T-helper 17 cell (primary cell): ENCODE measurements at places on chromosomes 3 and 15.

DNA sequence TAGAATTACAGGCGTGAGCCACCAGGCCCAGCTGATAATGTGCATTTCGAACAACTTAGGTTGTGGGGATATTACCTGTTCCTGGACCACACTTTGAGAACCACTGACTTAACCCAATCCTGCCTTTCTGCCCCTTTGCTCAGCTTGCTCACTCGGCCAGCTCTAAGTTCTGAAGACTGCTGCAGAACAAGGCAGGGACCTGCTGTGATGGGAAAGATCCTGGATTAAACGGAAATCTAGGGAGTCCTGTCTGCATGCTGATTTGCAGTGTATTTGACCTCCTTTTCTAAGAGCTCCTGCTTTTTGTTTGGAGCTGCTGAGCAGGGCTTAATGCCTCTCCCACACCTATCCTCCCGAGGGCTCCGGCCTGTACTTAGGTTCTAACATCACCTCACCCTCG lies 2.9 kb downstream of the LTK start:
- no peak for DNase-seq

- peak; percentile 51 for DNase-seq
Observed at GRCh38 chr3:13073326-13074005, at the start of gene IQSEC1. Gene IQSEC1, minus strand, starts transcription at chr3:13073429. Its CDS starts 415 bp downstream, at chr3:13073014.

- DNase-seq = no peak
Observed at GRCh38 chr15:88776646-88777045, 26.6 kb upstream of the ACAN start.

GRCh38 chr3:64584179-64584578 lies 103.6 kb downstream of the ADAMTS9 start:
- DNase-seq = no peak

- no peak for DNase-seq
Observed at GRCh38 chr3:100088735-100089368, 25.4 kb downstream of the FILIP1L start.

- no peak for DNase-seq
Observed at GRCh38 chr3:102536456-102536855, 101.6 kb downstream of the ZPLD1 start.

DNA sequence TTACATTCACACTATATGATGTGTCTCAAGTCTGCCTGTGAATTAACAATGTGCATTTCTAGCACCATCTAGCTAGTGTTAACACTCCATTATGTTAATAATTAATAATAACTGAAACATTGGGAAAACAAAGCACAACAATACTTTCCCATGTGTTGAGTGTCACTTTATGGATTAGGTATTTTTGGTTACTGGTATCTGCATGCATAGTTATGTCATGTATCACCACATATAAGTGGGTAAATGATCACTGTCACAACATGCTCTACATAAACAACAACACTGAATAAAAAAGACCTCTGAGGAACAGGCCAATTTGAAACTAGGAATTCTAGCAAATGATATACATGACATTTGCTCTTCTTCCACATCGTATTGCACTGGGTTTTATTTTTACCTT lies 74.7 kb downstream of the MLH1 start:
- DNase-seq = no peak

GRCh38 chr3:66237552-66237951 lies 16.8 kb downstream of the SLC25A26 start:
- DNase-seq = no peak

- DNase-seq = no peak
Observed at GRCh38 chr3:189304465-189305351, 132.9 kb downstream of the TPRG1 start.

- no peak for DNase-seq
Observed at GRCh38 chr3:128584412-128585020, 66.1 kb downstream of the RPN1 start.

GRCh38 chr15:99409097-99409473 lies 156.7 kb upstream of the MEF2A start:
- no peak for DNase-seq

DNA sequence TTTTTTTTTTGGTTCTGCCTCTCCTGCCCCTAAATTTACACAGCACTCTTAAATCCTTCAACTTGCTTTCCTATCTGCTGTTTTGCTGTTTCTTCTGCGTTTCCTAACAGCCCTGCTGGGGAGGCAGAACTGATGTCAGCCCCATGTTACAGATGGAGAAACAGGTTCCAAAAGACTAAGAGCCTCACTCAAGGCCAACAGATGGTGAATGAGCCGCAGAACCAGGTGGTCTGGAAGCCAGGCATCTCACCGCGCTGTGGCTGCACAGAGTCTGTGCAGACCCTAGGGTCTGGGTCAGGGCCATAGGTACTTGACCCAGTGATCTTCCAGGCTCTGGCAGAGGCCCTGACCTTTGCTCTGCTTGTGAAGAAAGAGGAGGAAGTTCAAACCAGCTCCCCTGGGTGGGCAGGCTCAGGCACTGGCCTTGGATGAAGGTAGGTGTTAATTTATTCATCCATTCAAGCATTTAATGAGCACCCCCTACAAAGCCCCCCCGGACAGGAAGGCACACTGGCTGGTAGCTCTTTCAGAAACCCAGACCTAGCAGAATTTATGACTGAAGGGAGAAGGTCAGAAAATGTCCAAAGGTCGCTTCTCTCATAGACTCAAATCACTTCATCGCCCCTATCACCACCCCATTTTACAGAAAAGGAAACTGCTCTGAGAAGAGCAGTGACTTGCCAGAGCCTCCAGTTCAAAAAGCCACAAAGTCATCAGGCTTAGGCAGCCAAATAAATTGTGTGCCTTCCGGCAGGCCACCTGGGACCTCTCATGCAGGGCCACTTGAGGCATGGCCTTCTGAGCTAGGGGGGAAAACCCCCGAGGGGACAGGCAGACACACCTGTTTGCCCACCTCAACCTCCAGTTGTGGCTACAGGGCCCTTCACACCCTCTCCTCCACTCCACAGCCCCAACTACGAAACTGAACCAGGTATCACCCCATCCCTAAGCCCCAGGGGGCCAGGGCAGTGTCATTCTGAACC lies 2.7 kb downstream of the CHDH start:
- no peak for DNase-seq

- no peak for DNase-seq
Observed at GRCh38 chr3:114143817-114144216, 35.0 kb downstream of the DRD3 start.

DNA sequence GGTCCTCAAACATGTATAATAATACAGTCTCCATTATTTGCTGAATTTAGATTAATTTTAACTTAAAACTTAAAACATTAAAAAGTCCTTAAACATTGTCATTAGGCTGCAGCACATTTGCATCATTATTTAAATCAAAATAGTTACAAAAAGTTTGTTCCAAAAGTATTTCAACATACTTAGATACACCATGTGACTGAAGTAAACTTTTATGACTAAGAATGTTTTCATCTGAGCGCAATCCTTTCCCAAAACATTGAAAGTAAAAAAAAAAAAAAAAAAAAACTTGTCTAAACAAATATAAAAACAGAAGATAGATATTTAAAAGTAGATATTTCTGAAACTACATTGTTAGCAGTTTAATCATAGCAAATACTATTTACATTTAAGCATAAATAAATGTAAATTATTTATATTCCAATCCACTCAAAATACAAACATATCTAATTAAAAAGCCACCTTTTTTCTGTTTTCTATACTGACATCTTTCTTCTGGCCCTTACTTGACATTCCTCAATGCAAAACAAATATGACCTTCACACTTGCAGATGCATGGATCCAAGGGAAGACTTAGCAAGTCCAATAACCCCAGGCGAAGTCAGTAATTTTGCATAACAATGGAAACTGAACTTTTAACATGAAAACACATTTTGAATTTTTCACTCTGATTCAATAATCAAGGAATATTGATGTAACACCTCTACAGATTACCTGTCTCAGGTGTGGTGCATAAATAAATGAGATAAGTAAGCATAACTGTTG lies 10.3 kb downstream of the FAM227B start:
- no peak for DNase-seq

DNA sequence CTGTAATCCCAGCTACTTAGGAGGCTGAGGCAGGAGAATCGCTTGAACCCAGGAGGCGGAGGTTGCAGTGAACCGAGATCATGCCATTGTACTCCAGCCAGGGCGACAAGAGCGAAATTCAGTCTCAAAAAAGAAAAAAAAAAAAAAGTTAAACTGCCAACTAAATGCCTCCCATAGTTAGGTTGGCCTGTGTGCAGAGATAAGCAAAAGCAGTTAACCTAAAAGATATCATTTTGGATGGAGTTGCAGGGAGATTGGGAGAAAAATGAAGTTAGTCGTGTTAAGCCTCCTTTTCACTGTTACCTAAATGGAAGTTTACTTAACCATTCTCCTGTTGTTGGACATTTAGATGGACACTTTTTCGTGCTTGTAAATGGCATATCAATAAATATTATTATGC lies 11.4 kb upstream of the FETUB start:
- DNase-seq = no peak

DNA sequence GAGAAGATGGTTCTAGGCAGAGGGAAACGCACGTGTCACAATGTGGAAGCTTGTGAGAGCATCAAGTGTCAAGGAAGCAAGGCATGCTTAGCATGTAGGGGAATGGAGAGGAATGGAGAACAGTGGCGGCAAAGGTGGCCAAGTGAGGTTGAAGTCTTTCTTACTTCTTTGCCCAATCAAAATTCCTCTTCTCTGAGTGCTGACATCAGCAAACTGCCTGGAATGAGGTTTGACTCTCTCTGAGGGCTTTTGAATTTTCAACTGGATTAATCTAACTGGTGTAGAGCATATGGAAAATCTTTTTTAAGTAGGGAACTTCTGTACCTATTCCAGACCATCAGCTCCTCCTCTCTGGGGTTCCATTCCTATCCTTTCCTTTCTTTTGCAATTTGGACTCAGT lies 61.9 kb upstream of the BNC1 start:
- DNase-seq = no peak

DNA sequence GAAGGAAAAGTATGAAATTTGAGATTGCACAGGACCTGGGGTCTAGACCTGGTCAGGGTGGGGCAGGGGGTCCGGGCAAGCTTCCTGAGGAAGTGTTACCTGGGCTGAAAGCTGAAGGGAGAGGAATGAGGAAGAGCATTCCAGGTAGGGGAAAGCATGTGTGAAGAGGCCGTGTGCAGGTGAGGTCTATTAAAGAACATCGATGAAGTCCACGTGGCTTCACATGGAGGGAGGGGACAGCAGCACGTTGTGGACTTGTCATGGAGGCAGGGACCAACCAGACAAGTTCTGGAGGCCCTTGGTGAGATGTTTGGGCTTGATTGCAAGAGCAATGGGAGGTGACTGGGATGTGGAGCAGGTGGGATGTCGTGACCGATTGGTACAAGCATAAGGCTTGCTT lies 47.1 kb downstream of the IDH2 start:
- DNase-seq = no peak

DNA sequence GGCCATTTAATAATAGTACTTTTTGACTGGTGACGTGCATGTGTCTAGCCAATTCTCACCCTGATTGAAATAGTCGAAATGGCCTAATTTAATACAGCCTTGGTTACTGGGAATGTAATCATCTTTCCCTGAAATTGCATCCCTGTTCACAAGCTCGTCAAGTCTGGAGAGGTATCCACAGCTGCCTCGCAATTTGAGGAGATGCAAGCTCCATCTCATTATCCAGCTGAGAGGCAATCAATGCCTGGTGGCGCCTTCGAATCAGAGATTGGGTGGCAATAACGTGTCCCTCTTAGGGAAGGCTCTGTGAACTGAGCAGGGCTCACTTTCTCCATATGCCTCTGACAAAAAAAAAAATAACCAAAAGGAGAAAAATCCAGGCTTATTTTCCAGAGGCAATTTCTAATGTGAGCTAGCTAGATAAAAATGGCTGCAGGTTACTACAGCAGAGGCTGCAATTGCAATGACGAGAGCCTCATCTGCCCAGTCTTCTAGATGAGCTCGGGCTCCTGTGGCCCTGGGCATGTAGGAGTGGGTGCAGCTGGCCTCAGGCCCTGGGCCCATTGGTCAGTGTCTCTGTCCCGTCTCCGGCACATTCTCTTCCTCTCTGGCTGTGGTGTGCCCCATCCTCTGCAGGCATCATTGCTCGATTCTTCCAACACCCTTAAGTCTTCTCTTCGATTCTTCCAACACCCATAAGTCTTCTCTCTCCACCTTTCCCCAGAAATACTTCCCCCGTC lies 487.5 kb downstream of the GABRG3 start:
- DNase-seq = no peak

DNA sequence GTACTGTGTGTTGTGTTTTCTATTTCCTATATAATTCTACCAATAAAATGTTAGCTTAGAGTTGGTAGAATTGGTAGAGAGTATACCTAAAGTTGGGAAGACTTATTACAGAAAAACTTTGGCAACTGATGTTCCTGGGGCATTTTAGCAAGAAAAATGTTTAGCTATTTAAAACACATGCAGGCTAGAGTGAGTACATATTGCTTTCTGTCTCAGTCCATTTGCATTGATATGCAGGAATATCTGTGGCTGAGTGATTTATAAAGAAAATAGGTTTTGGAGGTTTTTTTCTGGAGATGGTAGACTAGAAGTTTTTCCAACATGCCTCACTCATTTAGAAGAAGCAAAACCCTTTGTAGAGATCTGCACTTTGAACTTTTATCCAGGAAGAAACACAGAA lies 30.4 kb upstream of the OR5K1 start:
- no peak for DNase-seq
